ENCODE measurements at places on chromosomes 5 and 9.

GRCh38 chr9:106074006-106074405 lies 379.7 kb downstream of the TMEM38B start:
- no peak for DNase-seq

GRCh38 chr5:129718471-129719090 lies 29.3 kb upstream of the MINAR2 start:
- DNase-seq = no peak

DNA sequence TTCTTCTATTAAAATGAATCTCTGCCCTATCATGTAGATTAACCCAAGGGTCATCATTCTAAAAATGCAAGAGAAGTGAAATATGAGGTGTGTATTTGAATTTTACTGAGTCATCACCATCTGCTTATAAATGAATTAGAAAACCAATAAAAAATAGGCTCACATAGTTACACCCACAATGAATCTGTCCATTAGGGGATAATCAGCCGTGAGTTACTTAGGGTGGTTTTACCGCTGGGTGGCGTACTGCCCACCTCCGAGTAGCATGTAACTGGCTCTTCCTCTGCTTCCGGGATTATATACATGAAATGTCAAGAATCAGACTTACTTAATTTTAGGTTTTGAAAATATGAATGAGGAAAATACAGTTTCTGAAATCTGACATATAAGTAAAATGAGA lies 332.9 kb upstream of the CCNG1 start:
- no peak for DNase-seq

- DNase-seq = no peak
These were observed 16.9 kb downstream of the LMX1B start for GRCh38 chr9:126630458-126631237.

DNA sequence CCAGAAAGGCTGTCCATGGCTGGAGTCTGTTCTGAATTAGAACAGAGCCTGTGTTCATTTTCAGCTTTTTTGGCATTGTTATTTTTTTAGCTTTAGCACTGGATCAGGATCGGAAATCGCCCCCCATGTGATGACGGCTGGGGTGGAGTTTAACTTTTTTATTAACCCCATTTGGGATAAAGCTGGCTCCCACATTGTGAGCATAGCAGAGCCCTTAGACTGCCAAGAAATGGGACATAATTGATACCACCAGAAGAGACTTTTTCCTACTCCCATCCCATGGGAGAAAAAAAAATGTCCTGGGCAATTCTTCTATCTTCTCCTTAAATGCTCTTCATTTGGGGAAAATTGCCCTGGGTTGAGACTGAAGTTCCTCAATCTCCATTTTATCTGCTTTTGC lies 52.4 kb downstream of the SLIT3 start:
- no peak for DNase-seq

DNA sequence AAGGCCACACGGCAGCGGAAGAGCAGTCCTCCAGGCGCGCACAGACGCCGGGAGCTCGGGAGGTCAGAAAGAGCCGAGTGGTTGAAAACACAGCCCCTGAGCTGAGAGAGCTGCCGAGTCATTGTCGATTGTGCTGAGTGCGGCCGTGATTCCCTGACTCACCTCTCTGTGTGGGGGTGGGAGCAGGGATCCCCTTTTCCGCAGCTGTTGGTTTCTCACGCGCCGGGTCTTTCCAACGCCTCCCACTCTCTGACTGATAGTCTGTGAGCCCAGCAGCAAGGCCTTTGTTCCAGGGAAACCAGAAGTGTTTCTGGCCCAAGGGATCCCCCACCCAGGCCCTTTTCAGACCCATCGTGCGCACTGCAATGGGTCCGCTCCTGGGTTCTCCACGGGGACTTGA lies 97.3 kb downstream of the MRPL36 start:
- no peak for DNase-seq

DNA sequence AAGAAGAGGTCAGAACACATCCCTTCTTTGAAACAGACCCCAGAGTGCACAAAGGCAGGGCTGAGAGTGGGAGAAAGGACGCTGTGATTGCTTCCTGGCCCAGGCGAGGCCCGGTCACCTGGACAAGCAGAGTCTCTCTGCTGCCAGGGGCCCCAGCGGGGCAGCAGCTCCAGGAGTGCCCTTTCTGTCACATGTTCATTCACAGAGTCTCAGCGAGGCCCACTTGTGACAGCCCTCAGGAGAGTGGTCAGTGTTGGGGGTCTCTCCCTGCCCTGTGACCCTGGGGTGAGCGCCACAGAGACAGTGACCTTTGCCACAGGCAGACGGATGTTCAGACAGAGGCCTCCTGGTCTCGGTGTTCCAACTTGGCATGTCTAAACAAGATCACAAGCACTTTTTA lies 130.2 kb upstream of the IRX4 start:
- DNase-seq = no peak

GRCh38 chr9:135075234-135076142 lies 12.0 kb upstream of the OLFM1 start:
- no peak for DNase-seq

- no peak for DNase-seq
These were observed 36.5 kb upstream of the SH3PXD2B start for GRCh38 chr5:172490514-172491461.

GRCh38 chr5:133801955-133802751 lies 166.3 kb downstream of the C5orf15 start:
- DNase-seq = no peak

DNA sequence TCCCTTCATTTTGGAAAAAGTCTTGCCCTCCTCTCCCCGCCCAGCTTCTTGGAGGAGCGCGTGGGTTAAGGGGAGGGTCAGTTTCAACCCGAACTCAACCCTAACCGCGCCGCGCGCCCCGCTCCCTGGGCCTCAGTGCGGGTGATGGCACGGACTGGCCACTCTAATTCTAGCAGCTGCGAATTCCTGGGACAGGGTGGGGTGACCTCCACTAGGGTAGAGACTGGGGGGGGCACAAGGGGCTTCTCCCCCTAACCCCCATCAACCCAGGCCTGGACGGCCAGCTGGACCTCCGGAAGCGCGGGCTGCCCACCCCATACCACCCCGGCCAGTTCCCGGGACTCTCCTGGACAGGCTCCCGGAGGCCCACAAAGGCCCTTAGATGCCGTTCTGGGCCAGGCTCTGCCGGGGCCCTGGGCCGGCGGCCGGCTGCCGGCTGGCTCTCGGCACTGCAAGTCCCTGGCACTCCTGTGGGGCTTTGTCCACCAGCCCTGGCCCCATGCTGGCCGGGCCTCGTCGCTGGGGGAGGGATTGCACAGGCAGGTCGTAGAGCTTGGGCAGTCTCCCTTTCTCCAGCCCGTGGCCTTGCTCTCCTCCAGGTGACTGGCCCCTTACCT lies 7.2 kb upstream of the PSD2 start:
- no peak for DNase-seq

DNA sequence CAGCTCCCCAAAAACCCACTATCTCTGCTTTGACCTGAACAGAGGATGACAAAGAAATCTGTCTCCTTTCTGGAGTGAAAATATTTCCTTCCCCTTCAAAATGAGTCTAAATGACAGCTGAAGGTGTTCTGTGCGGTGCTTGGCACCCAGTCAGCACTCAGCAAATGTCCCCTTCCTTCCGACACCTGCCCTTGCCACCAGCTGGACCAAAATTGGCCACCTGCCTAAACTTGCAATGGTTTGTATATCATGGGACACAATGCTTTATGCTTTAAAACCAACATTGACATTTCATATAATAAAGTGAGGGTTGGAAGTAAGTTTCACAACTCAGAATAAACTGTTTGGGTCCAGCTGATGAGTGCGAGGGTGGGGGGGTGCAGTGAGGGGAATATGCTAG lies 7.5 kb upstream of the TTC1 start:
- DNase-seq = no peak
